Bronchial epithelial cell (primary cell): ENCODE measurements at places on chromosomes 3 and 15. TPM values are rescaled to one million over a fixed set of nuclear protein-coding genes. Genes with fewer than 3 reads are reported as not detected.

Gene ECE2
- not detected in 2 replicates for total RNA-seq

Gene CHRM5
- not detected in 2 replicates for total RNA-seq

Gene ALDH1A3
- total RNA-seq: 217 and 666 TPM in 2 replicates

Gene A4GNT
- total RNA-seq: not detected in 2 replicates

Gene TJP1
- total RNA-seq: 62.9 and 86.5 TPM in 2 replicates

Gene CSPG5
- total RNA-seq: 0.26 and 0.90 TPM in 2 replicates

Gene CDCP1
- total RNA-seq: 41.3 and 64.9 TPM in 2 replicates

Gene HACD2
- total RNA-seq: 46.6 and 68.1 TPM in 2 replicates

Gene PLD1
- total RNA-seq: 10.5 and 20.0 TPM in 2 replicates

Gene OR5K4
- total RNA-seq: not detected in 2 replicates

Gene GASK1A
- total RNA-seq: 0.77 and 1.1 TPM in 2 replicates

DNA sequence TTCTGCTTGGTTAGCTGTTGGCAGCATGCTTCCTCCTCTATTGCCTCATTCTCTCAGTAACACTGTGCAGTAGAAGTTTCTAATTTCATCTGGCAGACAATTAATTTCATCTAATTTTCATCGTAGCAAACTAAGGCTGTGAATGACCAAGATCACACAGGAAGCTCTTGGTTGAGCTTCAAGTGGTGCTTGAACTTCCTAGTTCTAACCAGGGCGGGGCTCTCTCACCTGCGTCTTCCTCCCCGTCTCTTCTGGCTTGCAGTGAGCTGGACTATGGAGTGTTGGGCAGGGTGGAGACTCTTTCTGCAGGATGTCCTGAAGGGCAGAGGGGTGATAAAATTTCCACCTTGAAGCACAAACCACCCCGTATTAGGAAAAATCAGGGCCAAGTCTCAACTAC, 2.0 kb upstream of the IL16 start:
- DNase-seq: no peak

DNA sequence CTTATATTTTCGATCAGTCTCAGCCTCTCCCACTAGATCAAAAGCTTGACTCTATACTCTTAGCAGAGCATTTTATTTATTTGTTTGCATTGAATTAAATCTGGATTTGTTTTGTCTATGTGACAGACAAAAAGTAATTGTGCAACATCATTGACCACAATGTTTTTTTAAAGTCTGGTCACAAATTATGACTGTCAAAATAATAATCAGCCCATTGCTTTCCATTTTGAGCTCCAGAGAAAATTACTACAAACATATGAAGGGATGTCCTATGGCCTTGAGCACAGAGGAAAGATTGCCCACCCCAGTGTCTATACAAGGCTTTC, 82.3 kb downstream of the FSIP1 start:
- no peak for DNase-seq

DNA sequence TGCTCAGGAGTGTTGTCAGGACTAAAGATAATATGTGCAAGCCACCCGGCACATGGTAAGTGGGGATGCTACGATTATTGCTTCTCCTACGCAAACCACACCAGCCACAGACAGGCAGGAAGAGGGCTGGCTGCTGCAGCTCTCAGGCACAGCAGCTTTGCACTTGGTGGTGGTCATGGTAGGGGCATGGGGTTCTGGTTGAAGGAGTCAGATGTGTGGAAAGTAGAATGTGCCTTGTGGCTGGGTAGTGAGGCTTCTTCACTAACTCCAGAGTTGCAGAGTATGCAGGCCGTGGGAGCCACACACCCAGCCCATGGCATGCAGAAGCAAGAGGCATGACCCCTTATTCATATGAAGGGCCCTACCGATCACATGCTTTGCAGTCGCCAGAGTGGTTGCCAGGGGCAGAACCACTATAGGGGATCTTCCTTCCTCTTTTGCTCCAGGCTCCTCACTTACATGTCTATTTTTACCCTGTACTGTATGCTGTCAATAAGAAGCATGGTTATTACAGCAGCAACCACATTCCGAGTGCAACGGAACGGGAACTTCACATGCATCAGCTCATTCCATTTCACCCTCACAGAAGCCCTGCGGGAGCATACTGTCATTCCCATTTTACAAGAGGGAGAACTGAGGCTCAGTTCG, 59.2 kb upstream of the HERC1 start:
- no peak for DNase-seq

DNA sequence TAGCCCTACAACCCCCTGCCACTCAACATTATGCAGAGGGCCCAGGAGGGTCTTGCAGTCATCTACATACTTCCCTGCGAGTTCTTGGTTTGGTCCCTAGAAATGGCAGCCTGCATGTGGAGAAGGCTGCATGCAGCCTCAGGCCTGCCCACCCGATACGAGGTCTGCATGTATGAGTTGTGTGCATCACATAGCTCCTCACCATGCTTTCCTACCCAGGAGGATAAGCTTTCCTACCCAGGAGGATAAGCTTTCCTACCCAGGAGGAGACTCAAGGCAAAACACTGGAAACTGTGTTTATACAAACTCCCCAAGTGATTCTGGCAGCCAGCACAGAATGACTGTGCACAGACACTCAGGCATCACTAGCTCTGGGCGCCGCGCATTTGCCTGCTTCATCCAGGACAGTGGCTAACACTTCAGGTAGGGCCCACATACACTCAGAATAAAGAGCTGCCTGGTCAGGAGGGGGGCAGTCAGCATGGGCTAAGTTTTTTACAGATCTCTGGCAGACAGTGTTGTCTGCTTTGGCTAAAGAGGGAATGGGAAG, 187.7 kb downstream of the THSD4 start:
- DNase-seq: no peak

DNA sequence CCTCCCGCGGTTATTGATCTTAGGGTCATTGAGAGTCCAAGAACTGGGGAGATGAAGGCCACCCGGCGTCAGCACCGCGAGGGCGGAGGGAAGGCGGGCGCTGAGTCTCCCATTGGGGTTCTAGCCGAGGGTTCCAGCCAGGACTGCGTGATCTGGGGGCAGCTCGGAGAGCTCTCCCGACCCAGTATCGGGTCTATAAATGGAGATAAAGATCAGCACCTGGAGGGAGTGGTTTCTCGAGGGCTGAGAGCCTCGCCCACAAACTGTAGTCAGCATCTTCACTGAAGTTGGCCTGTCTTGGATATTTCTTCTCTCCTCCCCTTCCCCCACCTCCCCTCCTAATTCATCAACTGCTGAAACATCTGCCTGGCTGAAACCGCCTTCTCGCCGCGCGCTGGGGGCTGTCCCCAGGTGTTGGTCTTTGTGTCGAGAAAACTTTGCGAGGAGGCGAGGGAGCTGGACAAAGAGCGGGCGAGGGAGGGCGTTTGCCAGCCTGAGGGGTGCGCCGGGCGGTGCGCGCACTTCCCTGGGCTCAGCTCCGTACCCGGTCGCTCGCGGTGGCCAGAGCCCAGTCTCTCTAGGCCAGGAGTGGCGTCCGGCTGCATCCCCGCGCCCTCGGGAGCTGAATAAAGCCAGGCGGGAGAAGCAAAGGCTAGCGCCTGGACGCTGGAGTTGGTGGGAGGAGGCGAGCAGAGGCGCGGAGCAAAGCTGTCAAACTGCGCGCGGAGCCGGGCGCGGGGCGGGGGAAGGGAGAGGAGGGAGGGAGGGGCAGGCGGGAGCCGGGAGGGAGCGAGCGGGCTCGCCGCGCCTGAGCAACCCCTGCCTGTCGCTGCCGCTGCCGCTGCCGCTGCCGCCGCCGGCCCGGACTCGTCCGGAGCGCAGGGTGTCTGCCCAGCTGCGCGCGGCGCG, at the start of gene ST8SIA2:
Gene ST8SIA2, plus strand, starts transcription at position 811 of the 909 bp plus-strand sequence. CDS start 184 bp downstream, outside the sequence.
- DNase-seq: no peak

GRCh38 chr3:9765865-9766264, 3.9 kb downstream of the CAMK1 start:
- no peak for DNase-seq

DNA sequence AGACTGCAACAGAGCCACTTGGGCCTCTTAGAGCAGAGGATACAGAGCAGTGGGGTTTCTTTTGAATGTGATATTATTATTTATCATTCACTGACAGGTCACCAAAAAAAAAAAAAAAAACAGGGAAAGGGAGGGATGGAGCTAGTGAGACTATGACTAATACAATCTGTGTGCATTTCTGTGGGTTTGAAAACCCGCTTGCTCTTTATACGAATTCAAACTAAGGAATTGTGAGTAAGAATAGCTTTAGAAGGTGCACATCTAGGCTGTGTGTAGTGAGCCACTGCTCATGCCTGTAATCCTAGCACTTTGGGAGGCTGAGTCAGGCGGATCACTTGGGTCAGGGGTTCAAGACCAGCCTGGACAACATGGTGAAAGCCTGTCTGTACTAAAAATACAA, 186.6 kb upstream of the MANF start:
- DNase-seq: no peak

- DNase-seq: no peak
Observed at GRCh38 chr3:46851364-46852333, 11.6 kb downstream of the MYL3 start.

- peak; percentile 98 for DNase-seq
Observed at GRCh38 chr3:11530153-11530721, 113.5 kb downstream of the VGLL4 start.

DNA sequence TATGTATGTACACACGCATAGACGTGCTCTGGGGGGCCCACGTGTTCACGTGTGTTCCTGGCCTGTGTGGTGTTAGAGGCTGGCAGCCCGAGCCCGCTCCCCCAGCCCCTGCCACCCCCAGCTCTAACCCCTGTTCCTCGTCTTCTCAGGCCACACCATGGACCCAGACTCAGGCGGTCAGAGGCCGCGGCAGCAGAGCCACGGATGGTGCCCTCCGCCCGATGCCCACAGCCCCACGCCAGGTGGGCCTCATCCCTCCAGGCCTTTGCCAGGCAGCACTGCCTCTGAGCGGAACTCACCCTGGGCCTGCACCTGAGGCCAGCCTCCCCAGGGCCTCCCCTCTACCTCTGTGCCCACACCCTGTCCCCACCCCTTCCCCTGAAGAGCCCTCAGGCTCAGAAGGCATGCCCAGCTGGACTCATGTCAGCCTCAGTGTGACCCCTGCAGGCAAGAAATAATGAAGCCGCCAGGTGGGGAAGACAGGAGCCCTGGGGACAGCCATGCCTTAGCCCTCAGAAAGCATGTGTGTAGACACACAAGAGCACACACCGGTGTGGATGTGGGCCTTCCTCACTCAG, 16.4 kb upstream of the GNAT1 start:
- no peak for DNase-seq

DNA sequence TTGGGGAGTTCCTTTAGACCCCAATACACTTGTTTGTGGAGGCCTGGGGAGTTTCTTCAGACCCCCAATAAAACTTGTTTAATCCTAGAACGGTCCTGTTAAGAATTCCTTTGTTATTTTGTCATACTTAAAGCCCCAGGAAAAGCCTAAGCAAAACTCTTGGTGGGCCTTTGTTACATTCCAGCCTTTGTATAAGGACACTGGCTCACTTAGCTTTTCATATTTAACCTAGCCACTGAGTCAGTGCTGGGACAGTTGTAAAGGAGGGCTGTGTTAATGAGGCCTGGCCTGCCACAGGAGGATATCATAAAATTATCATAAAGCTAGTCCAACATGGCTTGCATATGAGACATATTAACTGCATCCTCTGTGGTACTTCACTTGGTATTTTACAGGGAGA, 760.1 kb downstream of the ZNF385D start:
- DNase-seq: no peak

DNA sequence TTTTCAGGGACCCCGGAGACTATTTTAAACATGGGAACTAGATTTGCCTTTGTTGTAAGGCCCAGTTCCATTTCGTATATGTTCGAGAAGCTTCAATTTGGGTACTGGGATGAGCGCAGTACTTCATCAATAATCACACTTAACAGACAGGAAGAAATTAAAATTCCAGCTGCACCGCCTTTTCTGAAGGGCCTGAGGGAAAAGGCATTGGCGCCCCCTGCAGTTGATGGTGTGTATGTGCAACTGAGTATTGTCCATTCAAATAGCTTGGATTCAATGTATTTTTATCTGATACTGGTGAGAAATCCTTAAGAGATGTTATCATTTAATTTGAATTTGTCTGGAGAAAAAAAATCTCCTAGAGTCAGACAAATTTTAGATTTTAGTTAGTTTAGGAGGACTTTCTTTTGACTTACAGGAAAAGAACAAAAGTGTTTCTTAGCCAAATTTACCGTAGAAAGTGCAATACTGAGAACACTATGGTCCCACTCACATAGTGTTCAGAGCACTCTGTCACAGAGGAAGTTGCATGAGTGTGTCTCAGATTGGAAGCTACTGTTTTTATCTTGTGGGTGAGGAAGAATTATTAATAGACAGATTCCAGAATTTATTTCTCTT, 5.4 kb upstream of the ALDH1A2 start:
- DNase-seq: peak; percentile 44

GRCh38 chr15:35126236-35126635, 41.1 kb upstream of the NANOGP8 start:
- DNase-seq: no peak

- DNase-seq: peak; percentile 96
Observed at GRCh38 chr3:141457624-141458236, 29.1 kb upstream of the RASA2 start.

DNA sequence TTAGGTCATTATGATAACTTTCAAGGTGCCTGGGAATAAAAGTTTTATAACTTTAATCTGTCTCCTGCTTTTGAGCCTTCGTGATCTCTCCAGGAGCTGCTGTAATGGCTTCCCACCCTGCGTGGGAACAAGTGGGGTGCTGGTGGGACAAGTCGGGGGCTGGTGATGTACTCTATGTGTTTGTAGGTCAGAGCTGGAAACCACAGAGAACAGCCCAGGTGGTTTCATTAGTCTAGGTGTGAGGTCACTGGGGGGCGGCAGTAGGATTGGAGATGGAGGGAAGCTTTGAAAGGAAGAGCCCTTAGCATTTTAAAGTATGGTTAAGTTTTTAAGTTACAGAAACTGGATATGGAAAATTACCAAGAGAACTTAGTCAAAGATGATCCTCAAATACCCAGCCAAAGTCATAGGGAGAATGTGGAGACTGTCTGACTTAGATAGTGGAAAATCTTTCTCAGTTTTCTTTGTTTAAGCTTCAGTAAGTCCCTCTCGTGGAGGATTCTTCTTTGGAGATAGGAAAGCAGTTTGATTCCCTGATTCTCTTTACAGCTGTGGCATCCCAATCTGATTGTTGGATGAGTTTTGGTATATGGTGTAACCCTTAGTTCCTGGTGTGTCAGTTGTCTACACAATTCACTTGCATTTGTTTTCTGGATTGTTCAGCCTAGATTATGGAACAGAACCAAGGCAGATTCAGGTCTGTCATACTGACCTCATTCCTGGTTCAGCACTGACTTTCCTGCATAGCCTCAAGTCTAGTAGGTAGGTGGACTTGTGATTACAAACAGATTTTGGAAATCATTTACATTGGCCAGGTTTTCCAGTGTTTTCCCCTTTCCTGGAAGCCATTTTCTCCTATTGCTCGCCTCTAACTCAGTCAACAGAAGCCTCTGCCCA, 115.6 kb downstream of the FNDC3B start:
- peak; percentile 25 for DNase-seq

- no peak for DNase-seq
Observed at GRCh38 chr3:102085431-102086176, 236.3 kb downstream of the NFKBIZ start.

- DNase-seq: no peak
Observed at GRCh38 chr3:108602249-108602934, 12.9 kb downstream of the DZIP3 start.

- DNase-seq: no peak
Observed at GRCh38 chr3:130707902-130708601, 38.6 kb downstream of the PIK3R4 start.
